ENCODE measurements at places on chromosomes 3 and 15.

DNA sequence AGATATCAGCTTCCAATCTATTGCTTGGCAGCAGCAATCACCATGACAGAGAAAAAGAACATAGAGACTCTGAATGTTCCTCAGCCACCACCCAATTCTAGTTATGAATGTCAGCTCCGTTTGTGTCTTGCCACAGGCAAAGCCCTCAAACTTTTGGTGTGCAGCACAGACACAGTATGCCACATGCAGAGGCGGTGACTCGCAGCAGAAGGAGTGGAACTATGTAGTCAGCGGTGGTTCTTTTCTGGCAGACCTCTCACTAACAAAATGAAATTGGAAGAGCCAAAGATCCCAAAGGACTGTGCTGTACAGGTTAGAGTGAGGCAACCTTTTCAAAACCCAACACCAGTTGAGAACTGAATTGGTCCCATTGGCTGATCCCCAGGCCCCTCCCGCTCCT is 220.9 kb downstream of the SLC9A9 start:
- DNase-seq, result peak; percentile 34

DNA sequence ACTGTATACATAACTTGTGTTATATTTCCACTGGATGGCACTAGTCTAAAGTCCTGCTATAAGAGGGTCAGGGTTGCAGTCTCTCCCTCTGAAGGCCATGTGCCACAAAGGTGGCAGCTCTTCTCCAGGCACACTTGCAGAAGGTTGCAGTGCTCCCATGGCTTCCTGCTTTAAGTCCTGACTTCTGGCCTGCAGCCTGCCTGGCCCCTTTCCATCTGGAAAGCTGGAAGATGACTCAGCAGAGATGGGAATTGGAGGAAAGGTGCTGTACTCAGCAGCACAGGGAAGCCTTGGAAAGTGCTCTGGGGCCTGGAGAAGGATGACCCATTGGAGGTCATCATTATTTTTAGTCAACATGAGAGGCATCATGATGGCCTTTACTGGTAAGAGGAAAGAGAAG is 40.9 kb upstream of the MRPL3 start:
- no peak for DNase-seq

DNA sequence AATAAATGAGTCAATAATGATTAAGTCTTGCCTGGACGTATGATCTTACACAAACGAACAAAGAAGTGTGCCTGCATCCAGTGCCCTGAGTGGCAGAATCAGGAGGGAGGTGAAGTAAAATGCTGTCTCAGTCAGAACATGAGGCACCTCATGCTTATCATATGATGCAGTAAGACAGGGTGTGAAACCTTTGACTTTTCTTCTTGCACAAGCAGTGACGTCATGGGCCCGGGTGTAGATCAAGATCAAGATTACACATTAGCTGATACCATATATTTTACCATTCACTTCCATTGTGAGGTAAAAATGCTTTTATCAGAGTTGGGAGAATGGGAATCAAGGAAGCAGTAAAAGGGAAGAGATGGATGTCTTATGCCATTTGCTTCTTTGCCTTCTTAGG is 291.6 kb upstream of the PLSCR5 start:
- DNase-seq, result no peak

GRCh38 chr3:40104441-40104840 is 205.1 kb upstream of the EIF1B start:
- no peak for DNase-seq

DNA sequence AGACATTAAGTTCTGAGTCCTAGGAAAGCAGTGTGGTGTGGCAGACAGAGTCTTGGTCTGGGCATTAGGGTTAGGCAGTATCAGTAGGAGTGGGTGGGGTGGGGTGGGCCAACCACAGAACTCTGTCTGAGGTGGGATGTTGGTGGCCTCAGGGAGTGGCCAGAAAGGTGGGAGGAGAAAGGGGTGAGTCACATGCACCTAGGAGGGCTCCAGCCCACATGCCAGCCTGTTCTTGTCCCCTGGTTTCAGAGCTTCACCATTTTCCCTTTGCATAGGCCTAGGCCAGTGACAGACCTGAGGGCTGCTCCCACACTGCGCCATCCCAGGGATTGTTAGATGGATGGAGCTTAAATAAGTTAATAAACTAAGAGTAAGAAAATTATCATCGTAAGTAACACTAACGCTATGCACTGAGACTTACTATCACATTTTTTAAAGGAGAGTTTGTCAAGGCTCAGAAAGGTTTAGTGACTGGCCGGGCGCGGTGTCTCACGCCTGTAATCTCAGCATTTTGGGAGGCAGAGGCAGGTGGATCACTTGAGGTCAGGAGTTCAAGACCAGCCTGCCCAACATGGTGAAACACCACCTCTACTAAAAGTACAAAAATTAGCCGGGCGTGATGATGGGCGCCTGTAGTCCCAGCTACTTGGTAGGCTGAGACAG is 33.8 kb downstream of the DNASE1L3 start:
- no peak for DNase-seq

- no peak for DNase-seq
Observed at GRCh38 chr3:153158961-153159735, 2.9 kb upstream of the RAP2B start.

DNA sequence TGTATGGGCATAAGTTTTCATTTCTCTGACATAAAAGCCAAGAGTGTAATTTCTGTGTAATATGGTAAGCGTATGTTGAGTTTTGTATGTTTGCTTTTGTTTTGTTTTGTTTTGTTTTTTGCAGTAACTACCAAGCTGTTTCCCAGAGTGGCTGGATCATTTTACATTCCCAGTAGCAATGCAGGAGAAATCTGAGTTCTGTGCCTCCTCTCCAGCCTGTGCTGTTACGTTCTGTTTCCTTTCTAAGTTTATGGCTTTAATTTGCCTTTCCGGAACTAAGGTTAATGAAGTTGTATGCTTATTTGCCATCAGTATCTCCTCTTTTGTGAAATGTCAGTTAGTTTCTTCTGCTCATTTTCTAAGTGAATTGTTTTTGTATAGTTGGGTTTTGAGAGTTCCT is 307.8 kb downstream of the GABRG3 start:
- DNase-seq, result no peak

DNA sequence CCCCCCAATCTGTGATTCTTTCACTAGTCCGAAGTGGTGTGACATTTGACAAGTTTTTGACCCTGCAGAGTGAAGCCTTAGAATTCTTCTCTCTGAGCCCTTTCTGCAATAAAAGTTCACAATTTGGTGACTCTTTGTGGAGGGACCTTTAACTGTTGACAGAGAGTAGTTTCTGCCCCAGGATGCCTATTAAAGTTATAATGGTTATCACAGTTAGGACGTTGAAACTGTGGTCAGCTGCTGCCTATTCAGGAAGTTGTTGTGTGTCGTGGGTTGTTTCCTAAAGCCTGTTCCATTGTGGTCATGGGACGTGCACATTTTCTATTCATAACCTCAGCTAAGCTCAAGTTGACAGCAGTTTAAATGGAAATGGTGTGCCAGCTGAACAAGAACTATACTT is 274.5 kb downstream of the NEK10 start:
- DNase-seq, result no peak

- no peak for DNase-seq
Observed at GRCh38 chr15:40933517-40933902, 4.4 kb downstream of the DLL4 start.

GRCh38 chr3:158430448-158430847 is 140.5 kb upstream of the MLF1 start:
- DNase-seq, result no peak

- DNase-seq, result no peak
Observed at GRCh38 chr15:39585871-39586301, 5.0 kb downstream of the THBS1 start.

DNA sequence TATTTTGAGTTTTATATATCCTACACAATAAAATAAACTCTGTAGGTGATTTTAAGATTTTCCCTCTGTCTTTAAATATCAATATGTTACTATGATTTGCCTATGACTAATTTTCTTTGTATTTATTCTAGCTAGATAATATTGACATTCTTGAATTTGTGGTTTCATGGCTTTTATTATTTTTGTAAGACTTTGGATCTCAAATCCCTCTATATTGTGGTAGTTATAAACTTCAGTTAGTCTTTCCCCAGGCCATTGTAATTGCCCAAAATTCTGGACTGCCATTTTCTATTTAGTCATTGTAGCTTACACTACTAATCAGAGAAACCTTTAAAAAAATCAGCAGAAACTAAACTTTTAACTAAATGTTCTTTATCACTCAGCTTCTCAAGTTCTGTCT is 1559.3 kb upstream of the GBE1 start:
- no peak for DNase-seq

DNA sequence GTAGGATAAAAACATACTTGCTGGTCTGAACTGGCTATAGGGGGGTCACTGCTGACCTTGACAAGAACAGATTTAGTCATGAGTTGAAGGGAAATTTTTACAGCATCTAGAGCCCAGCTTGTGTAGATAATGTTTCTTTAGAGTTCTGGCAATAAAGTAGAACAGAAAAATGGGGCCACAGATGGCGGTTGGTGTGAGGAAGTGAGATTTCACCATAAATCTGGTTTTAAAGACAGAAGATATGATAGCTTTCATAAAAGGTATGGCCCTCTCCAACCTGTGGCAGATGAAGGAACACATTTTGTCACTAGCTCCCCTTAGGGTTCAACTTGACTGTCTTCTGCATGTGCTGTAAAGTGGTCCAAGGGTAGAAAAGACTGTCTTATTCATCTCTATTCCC is 24.3 kb upstream of the IMPDH2 start:
- DNase-seq, result no peak

- no peak for DNase-seq
Observed at GRCh38 chr15:66017000-66017399, 147.7 kb downstream of the RAB11A start.
